ENCODE measurements at places on chromosomes 6 and 20.
A peak's percentile ranks its signal among the peaks of the same experiment; 100 is the strongest.

DNA sequence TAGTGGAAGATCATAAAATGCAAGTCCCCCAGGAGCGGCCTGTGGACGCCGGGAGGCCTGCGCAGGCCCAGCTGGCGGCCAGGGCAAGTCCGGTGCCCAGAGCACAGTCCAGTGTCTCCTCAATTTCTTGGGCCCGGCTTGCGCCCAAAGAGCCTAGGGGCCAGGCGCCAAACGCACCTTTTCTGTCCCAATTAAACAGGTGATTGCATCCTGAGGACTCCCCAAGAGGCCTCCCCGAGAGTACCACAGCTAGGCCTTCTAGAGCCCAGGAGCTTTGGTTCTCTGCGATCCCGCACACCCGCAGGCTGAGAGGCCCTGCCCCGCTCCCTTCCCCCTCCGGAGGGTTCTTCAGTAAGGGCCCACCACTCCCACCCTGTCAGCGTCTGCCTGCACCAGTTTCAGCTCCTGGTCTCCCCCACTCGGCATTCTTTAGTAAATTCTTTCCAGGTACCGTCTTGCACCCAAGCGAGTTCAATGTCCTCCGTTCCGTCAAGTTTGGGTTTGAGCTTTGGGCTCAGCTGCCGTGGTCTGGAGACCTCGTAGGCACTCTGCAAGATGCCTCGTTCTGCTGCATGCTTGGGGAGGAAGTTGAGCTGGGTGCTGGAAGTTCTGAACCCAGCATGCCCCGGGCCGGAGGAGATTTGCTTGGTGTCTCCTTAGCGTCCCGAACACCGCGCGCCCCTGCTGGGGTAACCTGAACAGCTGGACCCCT is 3.9 kb upstream of the NKX2-2 start:
- no peak for DNase-seq

- DNase-seq, result peak; percentile 56
Measured at GRCh38 chr6:48611332-48611731, 500.3 kb upstream of the PTCHD4 start.

DNA sequence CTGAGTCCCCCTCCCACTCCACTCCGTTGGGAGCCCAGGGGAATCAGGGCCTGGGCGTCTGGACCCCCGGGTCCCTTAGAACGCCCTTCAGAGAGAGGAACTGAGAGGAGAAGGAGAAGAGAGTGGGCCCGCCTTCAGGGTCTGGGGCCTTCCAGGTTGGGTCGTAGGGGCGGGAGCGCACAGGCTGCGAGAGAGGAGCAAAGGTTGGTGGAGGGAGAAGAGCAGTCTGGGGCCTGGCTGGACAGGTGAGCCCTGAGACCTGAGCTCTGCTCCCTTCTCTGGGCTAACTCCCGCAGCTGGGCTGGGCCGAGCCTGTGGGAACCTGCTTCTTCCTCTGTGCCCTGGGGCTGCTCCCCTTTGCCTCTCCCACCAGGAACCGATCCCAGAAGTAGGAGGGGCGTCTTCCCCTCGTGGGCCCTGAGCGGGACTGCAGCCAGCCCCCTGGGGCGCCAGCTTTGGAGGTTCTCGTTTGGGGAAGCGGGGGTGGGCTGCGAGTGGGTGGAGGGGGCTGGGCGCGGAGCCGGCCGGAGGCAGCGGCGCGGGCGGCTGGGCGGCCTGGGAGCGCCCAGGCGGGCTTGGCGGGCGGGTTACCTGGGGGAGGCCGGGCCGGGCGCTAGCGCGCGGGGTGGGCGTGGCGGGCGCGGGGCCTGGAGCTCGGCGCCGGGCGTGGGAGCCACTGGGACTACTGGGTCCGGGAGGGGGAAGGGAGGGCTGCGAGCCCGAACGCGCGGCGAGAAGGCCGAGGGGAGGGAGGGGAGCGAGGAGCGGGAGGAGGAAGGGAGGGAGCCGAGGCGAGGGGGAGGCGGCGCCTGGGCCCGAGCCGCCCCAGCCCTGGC is at the start of gene DDR1:
TSS of gene DDR1 (plus strand) at position 835 of the 836 bp plus-strand sequence. CDS start 4,211 bp downstream, outside the sequence.
- peak; percentile 89 for DNase-seq

- no peak for DNase-seq
Measured at GRCh38 chr6:168533414-168533813, 92.4 kb downstream of the SMOC2 start.

- peak; percentile 86 for DNase-seq
Measured at GRCh38 chr6:151390851-151391470, 398 bp downstream of the ZBTB2 start.

DNA sequence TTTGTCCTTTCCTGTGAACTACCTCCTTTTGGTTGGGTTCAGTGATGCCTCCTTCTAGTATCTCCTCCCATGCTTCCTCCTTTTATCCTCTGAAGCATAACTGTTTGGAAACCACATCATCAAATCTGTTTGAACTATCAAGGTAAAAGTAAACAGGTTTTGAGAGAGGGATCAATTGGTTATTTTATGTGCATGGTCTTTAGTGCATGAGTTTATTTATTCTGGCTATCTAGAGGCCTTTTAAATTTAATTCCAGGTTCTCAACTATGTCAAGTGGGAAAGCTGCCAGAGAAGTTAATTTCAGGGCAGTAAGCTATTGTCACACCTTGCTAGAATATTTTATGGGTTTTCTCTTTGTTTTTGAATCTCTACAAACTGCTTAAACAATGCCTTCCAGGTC is 54.1 kb downstream of the WASF1 start:
- DNase-seq, result no peak

DNA sequence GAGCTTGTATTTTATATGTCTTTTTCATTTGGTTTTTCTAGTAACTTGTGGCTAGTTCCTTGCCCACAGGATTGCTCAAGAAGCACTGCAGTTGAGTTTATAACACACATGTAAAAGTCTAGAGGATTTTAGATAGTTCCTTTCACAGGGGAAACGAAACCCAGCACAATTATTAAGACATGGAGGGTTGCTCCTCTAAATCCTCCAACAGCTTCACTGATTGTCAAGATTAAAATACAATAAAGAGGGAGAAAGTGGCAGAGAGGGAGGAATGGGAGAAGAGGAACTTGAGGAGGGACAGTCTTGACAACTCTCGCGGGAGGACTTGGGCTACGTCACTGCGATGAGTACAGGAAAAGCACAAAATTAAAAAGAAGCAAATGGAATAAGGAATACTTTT is 9.7 kb upstream of the TBC1D7 start:
- no peak for DNase-seq

GRCh38 chr20:20685635-20686034 is 26.8 kb downstream of the RALGAPA2 start:
- peak; percentile 44 for DNase-seq

- DNase-seq, result no peak
Measured at GRCh38 chr6:16174416-16175078, 45.7 kb downstream of the MYLIP start.

- no peak for DNase-seq
Measured at GRCh38 chr6:134223796-134224420, 94.0 kb downstream of the SGK1 start.

GRCh38 chr6:14787677-14788076 is 458.2 kb upstream of the JARID2 start:
- DNase-seq, result no peak

DNA sequence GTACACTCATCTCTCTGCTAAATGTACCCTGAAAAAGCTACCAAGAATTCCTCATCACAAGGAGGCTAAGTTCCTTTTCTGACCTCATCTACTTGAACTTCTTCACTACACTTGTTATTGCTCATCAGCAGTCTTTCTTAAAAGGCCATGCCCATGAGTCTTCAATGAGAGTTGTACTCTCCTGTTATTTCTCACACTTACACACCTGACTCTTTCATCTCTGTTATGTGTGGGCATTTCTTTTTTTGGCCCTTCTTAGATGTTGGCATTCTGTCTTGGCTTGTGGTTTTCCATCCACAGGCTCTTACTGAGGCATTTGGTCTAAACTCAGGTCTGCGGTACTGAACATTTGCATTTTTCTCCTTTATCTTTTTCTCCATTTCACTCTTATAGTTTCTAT is 10.7 kb upstream of the SLC17A1 start:
- DNase-seq, result no peak

DNA sequence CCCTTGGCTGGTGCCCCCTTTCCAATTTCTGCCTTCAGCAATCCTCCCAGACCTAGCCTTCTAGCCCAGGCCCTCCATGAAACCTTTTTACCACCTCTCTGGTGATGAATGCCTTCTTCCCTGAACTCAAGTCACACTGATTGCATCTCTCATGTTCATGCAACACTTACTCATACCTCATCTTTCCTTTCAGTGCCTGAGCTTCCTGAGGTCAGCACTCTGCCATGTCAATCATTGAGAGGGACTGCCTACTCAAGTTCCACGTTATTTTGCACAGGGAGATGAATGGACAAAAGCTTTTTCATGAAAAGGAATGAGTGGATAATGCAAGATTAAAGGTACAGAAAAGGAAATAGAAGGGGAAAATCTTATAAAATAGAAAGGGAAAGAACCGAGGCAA is 60.1 kb upstream of the PLEKHG1 start:
- DNase-seq, result no peak

DNA sequence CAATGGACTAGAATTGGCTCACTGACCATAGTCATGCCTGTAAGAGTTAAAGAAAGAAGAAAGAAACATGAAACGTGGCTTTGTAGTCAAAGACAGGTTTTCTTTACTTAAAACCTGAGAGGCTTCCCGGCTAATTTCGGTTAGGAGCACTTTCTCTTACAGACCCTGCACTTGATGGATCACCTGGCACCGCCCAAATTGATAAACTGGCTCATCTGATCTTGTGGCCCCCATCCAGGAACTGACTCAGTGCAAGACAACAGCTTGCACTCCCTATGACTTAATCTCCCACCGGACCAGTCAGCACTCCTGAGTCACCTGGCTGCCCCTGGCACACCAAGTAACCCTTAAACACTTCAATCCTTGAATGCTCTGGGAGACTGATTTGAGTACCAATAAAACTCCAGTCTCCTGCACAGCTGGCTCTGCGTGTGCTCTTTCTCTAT is 12.3 kb downstream of the TMEM14B start:
- peak; percentile 78 for DNase-seq

DNA sequence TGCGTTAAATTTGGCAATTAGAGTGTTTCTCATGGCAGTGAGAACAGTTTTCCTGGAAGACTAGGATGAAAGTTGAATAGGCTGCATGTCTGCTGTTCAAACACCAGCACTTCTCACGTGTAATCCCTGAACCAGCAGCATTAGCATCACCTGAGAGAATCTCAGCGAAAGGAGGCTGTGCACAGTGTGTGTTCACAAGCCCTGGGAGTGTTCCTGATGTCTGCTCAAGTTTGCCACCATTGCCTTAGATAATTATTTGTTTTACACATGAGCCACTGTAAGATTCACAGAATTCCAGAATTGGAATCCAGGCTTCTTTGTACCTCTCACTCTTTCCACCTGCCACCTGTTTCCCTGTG is 117.3 kb downstream of the JARID2 start:
- DNase-seq, result no peak

DNA sequence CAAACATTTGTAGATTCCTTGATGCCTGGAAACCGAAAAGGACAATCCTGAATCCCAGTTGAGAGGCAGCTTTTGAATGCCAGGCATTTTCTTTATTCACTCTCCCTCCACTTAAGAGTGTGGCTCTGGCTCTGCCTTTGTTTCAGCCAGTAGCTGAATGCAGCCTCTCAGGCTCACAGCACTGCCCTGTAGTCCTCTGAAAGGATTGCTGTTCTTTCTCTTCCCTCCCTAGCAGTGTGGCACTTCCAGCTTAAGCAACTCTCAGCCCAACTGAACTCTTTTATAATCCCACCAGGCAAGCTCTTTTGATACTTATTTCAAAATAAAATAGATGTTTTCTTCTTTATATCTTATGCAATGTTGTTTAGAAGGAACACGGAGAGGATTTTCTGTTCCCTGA is 415.6 kb downstream of the GJA1 start:
- peak; percentile 64 for DNase-seq

DNA sequence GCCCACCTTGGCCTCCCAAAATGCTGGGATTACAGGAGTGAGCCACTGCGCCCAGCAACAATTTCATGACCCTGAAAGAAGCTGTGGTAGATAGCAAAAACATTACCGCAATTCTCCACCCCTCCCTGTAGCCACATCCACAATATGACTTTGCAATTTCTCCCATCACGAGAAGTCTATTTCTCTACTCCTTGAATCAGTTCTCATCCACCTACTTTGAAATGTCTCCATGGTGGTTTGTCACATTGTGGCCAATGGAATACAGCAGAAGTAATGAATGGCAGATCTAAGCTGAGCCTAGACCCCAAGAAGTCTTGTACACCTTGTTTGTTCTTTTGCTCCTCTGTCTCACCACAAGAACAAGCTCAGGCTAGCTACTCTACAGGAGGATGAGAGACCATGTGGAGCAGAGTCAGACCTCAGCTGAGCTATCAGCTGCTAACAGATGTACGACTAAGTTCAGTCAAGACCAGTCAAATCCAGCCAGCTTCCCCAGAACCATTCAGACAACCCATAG is 6.3 kb downstream of the OXT start:
- no peak for DNase-seq

DNA sequence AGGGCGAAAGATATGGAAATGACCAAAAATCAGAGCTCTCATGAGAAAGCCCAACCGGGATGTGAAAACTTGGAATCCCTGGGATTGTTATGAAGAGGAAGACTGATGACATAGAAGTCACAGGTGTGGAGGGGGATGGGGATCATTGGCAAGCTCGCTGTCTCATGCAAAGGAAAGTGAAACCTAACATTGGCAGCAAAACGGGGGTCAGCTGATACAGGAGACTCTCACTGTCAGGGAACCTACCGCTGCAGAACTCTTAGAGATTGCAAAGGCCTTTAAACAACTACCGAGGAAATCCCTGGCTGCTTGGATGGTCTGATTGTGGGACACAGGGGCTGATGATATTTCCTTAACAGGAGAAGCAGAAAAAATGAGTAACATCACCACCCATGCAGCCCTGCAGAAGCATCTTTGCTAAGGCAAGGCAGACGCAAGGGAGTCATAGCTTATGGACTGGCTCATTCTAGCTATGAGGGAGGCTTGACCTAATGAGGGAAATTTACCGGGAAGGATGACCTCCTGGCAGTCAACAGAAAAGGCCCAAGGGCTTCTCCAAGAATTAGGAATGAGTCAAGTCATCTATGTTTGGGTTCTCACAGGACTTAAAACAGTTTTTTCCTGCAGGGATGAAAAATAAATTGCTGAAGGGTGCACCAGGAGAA is 7.0 kb downstream of the MUC21 start:
- DNase-seq, result no peak

- no peak for DNase-seq
Measured at GRCh38 chr6:85983032-85983659, 340.5 kb upstream of the SYNCRIP start.

- no peak for DNase-seq
Measured at GRCh38 chr6:138857775-138858174, 61.9 kb downstream of the ECT2L start.

DNA sequence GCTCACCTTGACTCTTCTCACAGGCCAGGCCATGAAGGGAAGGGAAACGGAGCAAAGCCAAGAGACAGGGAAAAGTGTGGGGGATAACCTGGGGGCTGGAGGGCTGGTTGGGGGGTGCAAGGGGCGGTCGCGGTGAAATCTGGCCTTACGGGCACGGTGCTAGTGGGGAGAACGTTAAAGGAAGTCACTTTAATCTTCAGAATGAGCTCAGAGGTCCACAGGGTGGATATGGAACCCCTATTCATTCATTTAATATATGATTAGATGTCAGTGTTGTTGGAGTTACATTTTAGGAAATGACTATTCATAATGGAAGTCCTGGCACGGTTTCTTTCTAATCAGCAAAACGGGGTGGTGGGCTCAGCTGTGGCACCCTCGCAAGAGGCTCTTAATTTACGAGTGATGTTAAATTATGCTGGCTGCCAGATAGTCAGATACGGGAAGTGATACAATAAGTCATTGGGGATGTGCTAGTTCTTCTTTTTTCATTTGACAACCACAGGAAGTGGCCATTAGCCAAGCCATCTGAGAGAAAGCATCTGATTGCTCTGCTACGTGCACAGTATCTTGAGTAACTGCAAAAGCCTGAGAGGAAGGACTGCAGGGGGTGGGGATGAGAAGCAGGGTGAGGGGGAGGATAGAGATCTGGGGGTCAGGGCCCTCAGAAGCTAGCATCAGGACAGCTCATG is 253.0 kb downstream of the QKI start:
- no peak for DNase-seq

Data from astrocyte of the hippocampus (primary cell).